ENCODE measurements at places on chromosomes 1 and 21.

- DNase-seq: no peak
These were observed 1.3 kb upstream of the EFNA3 start for GRCh38 chr1:155077346-155077745.

DNA sequence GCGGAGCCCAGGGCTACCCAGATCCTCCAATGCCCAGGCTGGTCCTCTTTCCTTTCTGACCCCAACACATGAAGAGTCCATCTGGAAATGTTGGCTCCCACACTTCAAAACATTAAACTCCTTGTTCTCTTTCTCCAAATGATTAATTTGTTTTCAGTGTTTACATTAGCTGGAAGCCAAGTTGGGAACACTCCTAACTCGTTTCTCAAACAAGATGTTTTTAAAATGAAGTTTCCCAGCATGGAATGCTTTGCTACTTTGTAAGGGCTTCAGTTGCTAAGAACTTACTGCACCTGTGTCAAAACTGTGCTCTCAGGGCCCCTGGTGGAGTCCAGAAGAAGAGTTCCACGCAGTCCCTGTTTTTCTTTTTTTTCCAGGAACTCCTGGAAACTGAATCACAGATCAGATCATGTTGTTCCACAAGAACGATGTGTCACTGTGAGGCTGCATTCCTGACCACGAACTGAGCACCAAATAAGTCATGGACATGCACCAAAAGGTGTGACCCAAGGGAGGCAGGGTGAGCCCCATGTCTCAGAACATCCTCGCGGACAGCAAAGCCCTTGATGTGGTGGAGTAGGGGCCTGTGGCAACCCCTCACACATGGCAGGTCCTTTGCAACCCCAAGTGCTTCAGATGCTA, 257.3 kb downstream of the KCNJ6 start:
- no peak for DNase-seq

GRCh38 chr1:248688527-248689298, 13.9 kb downstream of the OR14I1 start:
- DNase-seq: no peak

GRCh38 chr21:44466996-44467858, 11.9 kb downstream of the LRRC3 start:
- DNase-seq: no peak

- DNase-seq: no peak
These were observed 25.7 kb upstream of the MACF1 start for GRCh38 chr1:39178541-39179431.

GRCh38 chr21:26377111-26377694, 195.9 kb downstream of the CYYR1 start:
- no peak for DNase-seq

DNA sequence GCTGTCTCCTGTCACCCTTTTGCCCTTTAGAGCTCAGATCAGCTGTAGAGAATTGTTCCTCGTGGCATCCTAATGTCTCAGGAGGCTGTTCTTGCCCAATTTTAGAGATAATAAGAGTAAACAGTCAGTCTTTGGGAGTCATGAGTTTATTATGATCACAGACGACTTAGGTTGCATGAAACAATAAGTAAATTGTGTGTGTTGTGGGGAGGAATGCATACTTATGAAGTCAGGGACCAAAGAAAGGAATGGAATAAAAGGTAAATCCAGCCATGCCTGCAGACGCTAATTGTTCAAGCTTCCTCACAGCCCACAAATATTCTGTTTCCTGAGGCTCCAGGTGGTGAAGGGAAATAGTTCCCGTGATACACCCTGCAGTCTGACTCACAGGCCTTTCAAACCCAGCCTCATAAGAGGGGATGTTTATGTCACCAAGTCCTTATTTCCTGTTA, 897 bp downstream of the EPHX4 start:
- no peak for DNase-seq

DNA sequence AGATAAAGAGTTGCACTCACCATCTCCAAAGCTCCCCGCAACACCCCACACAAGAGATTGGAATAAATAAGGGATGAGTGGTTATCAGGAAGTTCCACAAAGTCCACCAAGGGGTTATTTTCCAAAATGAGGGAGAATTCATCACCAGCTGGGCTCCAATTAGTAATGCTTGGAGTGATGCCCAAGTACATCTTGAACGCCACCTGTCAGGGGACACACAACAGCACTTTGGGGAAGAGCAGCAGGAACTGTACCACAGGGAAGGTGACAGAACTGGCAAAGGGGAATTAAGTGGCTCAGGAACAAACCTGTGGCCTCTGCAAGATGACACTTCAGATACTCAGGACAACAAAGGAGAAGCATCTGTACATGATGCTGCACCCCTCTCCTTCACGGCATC, 11.5 kb downstream of the TRAPPC3 start:
- DNase-seq: no peak

GRCh38 chr1:234478152-234478480, 863 bp downstream of the TARBP1 start:
- DNase-seq: peak; percentile 57

DNA sequence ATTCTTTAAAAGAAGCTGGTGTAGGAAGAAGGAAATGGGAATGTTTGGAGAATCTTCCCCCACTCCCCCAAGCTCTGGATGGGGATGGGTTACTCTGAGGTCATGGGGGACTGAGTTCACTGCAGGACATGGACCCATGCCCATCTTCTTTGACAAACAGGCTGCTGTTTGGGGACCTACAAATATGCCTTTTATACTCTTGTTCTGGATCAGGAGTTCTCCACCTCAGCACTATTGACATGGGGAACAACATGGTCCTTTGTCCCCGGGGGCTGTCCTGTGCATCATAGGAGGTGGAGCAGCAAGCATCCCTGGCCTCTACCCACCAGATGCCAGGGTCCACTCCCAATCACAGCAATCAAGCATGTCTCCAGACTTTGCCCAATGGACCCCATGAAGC, 365.8 kb upstream of the C1orf174 start:
- DNase-seq: no peak

DNA sequence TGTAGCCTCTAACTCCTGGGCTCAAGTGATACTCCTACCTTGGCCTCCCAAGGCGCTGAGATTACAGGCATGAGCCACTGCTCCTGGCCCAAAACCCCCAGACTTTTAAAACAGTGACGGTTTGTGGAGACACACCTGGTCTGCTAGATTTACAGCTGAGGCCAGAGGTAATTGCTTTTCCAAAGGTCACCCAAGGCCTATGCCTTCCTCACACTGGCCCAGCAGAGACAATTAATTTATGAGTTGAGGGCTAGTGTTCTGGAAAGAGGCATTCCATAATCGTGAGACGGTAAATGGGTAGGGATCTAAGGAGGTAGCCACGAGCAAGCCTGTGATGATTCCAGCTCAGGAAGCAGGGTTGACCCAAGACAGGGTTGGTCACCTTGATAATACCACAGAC, 12.4 kb upstream of the PARP1 start:
- DNase-seq: no peak

GRCh38 chr1:94118013-94118412, 2.9 kb downstream of the ABCA4 start:
- no peak for DNase-seq

- no peak for DNase-seq
These were observed 3.5 kb downstream of the NAV1 start for GRCh38 chr1:201542309-201543035.

DNA sequence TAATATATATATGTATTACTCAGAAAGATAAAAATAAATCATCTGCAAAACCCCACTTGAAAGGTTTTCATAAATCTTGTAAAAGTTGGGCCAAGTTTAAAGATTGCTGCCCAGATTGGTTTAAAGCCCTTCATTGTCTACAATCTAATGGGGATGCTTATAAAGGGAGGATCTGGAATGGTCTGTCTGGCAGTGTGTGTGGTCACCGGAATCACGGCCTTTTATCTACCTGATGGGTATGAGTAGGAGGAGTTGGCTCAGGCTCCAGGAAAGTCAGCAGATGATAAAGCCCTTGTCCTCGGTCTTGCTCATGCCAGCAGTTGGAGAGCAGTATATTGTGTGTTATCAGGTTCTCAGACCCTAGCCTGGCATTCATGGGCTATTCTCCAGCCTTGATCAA, 197.7 kb downstream of the ROR1 start:
- no peak for DNase-seq

- no peak for DNase-seq
These were observed 557.5 kb downstream of the PTPRU start for GRCh38 chr1:29793653-29794348.

- DNase-seq: no peak
These were observed 389.2 kb downstream of the LMX1A start for GRCh38 chr1:164967300-164967699.

- no peak for DNase-seq
These were observed 192.6 kb upstream of the AJAP1 start for GRCh38 chr1:4461726-4462290.

- DNase-seq: no peak
These were observed 99.0 kb upstream of the WLS start for GRCh38 chr1:68331117-68331865.

DNA sequence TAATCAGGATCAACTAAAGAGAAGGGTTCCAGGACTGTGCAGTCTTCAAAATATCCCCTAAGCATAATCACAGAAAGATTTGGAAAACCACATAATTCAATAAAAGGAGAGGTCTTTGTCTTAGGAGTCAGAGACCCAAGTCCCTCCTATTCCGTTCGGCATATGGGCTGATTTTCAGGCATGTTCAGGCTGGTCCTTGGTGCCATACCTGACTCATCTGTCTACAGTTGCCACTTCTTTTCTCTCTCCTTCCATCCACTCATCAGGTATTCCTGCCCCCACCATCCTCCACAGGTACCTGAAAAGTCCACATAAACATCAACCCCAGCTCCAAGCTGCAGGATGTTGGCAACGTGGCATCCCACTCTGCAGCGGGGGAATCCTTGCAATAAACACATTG, 29.7 kb upstream of the RPL11 start:
- DNase-seq: no peak

DNA sequence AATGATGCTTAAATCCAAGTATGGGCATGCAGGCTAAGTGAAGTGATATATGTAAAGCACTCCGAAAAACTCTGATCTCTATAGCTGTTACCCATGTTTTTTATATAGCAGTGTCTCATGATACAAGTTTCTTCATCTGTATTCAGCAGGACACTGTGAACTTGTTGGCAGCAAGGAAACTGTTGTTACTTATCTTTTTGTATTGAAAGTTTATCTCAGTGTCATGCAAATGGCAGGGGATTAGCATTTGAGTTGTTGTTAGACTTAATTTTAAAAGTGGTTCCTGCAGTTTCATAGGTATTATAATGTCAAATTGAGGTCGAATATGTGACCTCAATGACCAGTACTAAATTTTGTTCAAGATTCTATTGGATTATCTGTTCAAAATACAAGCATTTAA, 47.9 kb downstream of the NCAM2 start:
- DNase-seq: no peak

GRCh38 chr1:97781762-97782337, 139.0 kb downstream of the DPYD start:
- no peak for DNase-seq

- no peak for DNase-seq
These were observed 6.2 kb upstream of the TMEM200B start for GRCh38 chr1:29129916-29130315.

DNA sequence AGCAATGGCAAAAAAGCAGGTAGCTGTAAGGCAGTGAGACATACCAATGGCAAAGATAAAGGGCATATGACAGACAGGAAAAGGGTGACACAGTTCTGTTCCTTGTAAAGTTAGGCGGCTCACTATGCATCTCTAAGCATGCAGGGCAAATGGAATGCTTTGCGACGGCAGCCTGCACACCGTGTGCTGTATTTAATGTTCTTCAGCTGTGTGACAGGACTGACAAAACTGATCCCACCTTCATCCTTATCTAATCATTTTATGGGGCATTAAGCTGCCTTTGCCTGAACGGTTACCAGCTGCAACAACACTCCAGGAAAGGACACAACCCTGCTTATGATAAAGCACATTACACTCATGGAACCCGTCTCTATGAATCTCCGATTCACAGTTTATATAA, 80.5 kb upstream of the VAV3 start:
- DNase-seq: no peak

DNA sequence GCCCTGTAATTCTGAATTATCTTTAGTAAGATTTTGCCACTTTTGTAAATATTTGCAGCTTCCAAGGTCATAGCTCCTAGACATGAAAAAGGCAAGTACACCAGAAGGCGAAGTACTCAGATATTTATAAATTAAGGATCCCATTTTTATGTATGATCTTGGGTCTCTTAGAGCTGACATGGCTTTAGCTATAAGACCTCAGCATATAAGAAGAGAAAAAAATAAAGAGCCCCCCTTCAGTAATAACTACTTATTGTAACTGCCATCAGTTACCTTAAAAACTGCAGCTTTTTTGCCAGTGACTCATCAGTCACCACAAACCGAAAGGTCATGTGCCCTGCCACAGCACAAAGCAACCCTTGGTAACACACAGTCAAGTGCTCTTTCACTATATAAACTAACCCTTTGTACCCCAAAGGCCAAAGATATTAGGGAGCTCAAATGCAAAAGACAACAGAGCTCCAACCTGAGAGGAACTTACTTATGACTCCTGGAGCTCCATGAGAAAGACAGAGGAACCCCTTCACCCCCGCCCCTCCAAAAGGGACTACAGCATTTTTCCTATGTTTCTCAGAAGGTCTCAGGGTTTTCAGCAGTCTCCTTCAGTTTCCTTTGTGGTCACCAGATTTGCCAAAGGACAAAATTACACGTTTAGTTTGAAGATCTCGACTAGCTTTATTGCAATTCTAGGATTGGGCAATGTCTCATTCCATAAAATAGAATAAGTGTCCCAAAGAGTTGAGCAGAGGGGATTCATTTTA, 219.8 kb upstream of the DUSP10 start:
- DNase-seq: no peak

- no peak for DNase-seq
These were observed 105.3 kb downstream of the DISP1 start for GRCh38 chr1:222920169-222920568.

GRCh38 chr1:202199040-202199889, 5.7 kb downstream of the LGR6 start:
- no peak for DNase-seq

DNA sequence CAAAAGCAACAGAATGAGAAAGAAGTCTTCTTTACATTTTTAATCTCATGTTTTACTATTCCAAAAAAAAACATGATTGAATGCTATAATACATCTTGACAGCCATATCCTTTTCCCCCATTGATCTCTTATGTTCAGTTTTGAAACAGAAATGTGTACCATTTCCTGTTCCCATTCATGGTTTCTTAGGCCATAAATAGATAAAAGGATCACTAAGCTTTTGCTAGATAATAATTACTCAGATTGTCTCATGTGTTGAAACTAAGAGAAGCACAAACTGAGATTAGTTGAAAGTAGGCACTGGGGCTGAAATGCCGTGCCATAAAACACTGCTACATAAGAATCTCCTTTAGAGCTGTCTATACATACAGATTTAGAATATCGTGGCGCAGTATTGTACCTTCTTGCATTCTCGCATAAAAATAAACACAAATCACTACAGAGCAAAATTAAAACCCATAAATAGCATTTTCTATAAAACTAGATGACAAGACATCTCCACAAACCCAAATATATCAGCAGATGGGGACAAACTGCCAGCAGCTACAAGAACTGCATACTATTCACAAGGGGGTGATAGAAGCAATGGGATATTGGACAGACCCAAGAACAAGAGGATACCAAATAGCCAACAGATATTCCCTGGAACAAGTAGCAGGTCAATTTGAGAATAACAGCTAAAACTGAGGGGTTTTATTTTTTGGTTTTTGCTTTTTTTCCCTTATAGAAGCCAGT, 405.3 kb upstream of the PRMT6 start:
- DNase-seq: no peak

- DNase-seq: no peak
These were observed 73.7 kb downstream of the URB2 start for GRCh38 chr1:229699613-229700267.

All from stimulated activated CD4-positive, alpha-beta T cell treated with anti-CD3 and anti-CD28 coated beads, Interleukin-15, amount 100 ng/mL, for 1 hour (primary cell).